Liver (tissue), 10 donors: ENCODE measurements at places on chromosomes 3 and 15. TPM values are rescaled to one million over a fixed set of nuclear protein-coding genes. Genes with fewer than 3 reads are reported as not detected.

The TFRC gene
- polyA plus RNA-seq: 20.7 TPM

The PAQR5 gene
- polyA plus RNA-seq: 0.85 TPM

The ULK4 gene
- 1.7 TPM for polyA plus RNA-seq

The VPS8 gene
- 13.0 TPM for polyA plus RNA-seq

The B4GALT4 gene
- polyA plus RNA-seq: 10.0 TPM

The TM2D3 gene
- 44.1 TPM for polyA plus RNA-seq

The GOLGA6L7 gene
- polyA plus RNA-seq: not detected

The LRRC2 gene
- 1.9 TPM for polyA plus RNA-seq

The EOGT gene
- polyA plus RNA-seq: 2.6 TPM

The SPSB4 gene
- 0.57 TPM for polyA plus RNA-seq

The LSAMP gene
- 0.01 TPM for polyA plus RNA-seq

The TP63 gene
- 0.05 TPM for polyA plus RNA-seq

The TLR9 gene
- not detected for polyA plus RNA-seq

The BFSP2 gene
- polyA plus RNA-seq: 0.42 TPM

The ATP10A gene
- 0.22 TPM for polyA plus RNA-seq

The CHRD gene
- polyA plus RNA-seq: 9.2 TPM

The CXCR6 gene
- polyA plus RNA-seq: 1.2 TPM

The IMPDH2 gene
- polyA plus RNA-seq: 45.8 TPM

The PPP4R2 gene
- polyA plus RNA-seq: 34.5 TPM

- H3K4me1 ChIP-seq: no peaks in the 10 kb centered on the region
- H3K36me3 ChIP-seq: no peaks in the 10 kb centered on the region
- no peak overlapping the region for H3K27ac ChIP-seq
- no peaks in the 10 kb centered on the region for H3K27me3 ChIP-seq
- DNase-seq: no peak
- H3K4me3 ChIP-seq: no peak overlapping the region
Measured at GRCh38 chr3:71662568-71662967, 62.6 kb downstream of the EIF4E3 start.

- no peak for DNase-seq
- no peaks in the 10 kb centered on the region for H3K36me3 ChIP-seq
- no peaks in the 10 kb centered on the region for H3K4me1 ChIP-seq
- H3K27me3 ChIP-seq: no peaks in the 10 kb centered on the region
- H3K4me3 ChIP-seq: no peak overlapping the region
- no peak overlapping the region for H3K27ac ChIP-seq
Measured at GRCh38 chr15:95132774-95133173, 901.4 kb downstream of the MCTP2 start.

GRCh38 chr3:115099986-115100571 is 47.0 kb downstream of the ZBTB20 start:
- no peak for DNase-seq
- H3K4me3 ChIP-seq: peak overlapping the region; percentile 87
- H3K36me3 ChIP-seq: no peaks in the 10 kb centered on the region
- H3K4me1 ChIP-seq: peaks cover 22% of the 10 kb centered on the region
- H3K27ac ChIP-seq: peak overlapping the region; percentile 70

- H3K4me1 ChIP-seq: no peaks in the 10 kb centered on the region
- H3K27ac ChIP-seq: no peak overlapping the region
- H3K36me3 ChIP-seq: no peaks in the 10 kb centered on the region
- no peaks in the 10 kb centered on the region for H3K27me3 ChIP-seq
Measured at GRCh38 chr3:178419071-178419470, 117.2 kb upstream of the KCNMB2 start.

- H3K4me1 ChIP-seq: no peaks in the 10 kb centered on the region
- H3K4me3 ChIP-seq: no peak overlapping the region
- H3K36me3 ChIP-seq: peaks cover 17% of the 10 kb centered on the region
- no peaks in the 10 kb centered on the region for H3K27me3 ChIP-seq
- no peak for DNase-seq
Measured at GRCh38 chr15:42528970-42529369, 19.6 kb downstream of the LRRC57 start.

DNA sequence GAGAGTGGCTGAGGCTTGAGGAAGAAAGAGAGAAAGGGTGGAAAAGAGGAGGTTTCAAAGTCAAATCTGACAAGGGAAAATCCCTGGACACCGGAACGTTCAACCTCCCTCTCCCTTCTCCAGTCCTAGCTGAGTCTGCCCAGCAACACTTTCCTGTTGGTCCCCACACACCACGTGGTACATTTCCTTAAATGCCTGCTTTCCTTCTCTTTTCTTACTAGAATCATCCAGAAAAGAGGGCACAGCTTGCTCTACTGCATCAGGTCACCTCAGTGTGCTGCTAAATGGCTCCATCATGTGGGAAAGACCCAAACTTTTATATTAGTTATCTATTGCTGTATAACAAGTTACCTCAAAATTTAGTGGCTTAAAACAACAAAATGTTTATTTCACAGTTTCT is 181.2 kb downstream of the NECTIN3 start:
- no peaks in the 10 kb centered on the region for H3K27me3 ChIP-seq
- no peak for DNase-seq
- no peaks in the 10 kb centered on the region for H3K36me3 ChIP-seq
- H3K27ac ChIP-seq: no peak overlapping the region
- no peak overlapping the region for H3K4me3 ChIP-seq

DNA sequence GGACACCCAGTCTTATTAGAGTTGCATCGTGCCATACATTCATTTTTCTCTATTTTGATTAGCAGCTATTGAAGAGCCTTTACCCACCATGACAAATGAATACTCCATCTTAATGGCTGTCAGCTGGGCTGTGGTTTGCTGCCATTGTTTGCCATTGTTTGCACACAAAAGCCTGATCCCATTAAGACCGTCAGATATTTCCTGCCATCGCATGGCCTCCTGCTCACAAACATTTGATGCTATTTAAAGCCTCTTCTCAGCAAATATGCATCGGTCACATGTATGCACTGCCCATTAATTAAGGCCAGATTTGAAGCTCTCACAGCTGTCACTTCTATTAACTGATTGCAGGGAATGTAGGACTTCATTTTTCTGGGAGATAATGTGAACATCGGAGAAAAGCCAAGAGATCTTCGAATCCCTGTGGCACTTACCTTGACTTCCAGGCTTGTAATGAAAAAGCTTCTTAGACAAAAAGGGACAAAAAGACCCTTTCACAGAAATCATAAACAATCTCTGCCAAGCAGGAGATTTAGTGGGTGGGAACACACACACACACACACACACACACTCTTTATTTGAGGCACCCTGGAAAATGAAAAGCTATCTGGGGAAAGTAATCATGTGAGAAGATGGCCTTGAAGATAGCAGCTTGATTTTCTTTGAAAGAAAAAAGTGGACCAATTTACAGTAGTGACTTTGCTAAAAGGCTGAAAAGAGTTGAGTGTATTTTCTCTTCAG is 175.4 kb upstream of the NR2E3 start:
- H3K4me3 ChIP-seq: no peak overlapping the region
- H3K4me1 ChIP-seq: no peaks in the 10 kb centered on the region
- no peak for DNase-seq
- no peaks in the 10 kb centered on the region for H3K27me3 ChIP-seq
- H3K36me3 ChIP-seq: no peaks in the 10 kb centered on the region

DNA sequence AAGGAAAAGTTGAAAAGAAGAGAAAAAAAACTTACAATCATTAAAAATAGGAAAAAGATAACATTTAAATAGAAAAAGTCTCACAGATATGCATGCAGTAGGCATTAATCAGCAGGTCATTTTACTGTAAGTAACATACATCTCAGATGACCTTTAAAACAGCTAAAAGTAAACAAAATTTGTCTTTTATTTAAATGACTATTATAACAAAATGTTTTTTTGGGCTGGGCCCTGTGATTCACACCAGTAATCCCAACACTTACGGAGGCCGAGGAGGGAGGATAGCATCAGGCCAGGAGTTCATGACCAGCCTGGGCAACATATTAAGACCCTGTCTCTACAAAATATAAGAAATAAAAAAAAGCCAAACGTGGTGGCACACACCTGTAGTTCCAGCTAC is 14.7 kb downstream of the IQGAP1 start:
- H3K27ac ChIP-seq: no peak overlapping the region
- no peaks in the 10 kb centered on the region for H3K36me3 ChIP-seq
- H3K27me3 ChIP-seq: no peaks in the 10 kb centered on the region
- DNase-seq: no peak

- H3K27ac ChIP-seq: no peak overlapping the region
- no peak overlapping the region for H3K4me3 ChIP-seq
- H3K4me1 ChIP-seq: no peaks in the 10 kb centered on the region
- H3K27me3 ChIP-seq: no peaks in the 10 kb centered on the region
- DNase-seq: no peak
Measured at GRCh38 chr3:177561769-177562392, 364.6 kb upstream of the TBL1XR1 start.

GRCh38 chr3:157156837-157157635 is 2.9 kb downstream of the CCNL1 start:
- peaks cover 42% of the 10 kb centered on the region for H3K36me3 ChIP-seq
- no peak for DNase-seq
- peaks cover 38% of the 10 kb centered on the region for H3K4me1 ChIP-seq
- H3K27me3 ChIP-seq: no peaks in the 10 kb centered on the region
- peak overlapping the region; percentile 98 for H3K27ac ChIP-seq
- no peak overlapping the region for H3K4me3 ChIP-seq

GRCh38 chr15:69562116-69562515 is 109.5 kb downstream of the RPLP1 start:
- DNase-seq: no peak
- no peaks in the 10 kb centered on the region for H3K36me3 ChIP-seq

- H3K27ac ChIP-seq: no peak overlapping the region
- DNase-seq: no peak
- no peaks in the 10 kb centered on the region for H3K4me1 ChIP-seq
- H3K4me3 ChIP-seq: no peak overlapping the region
- no peaks in the 10 kb centered on the region for H3K27me3 ChIP-seq
Measured at GRCh38 chr3:30221619-30222018, 384.8 kb upstream of the TGFBR2 start.

DNA sequence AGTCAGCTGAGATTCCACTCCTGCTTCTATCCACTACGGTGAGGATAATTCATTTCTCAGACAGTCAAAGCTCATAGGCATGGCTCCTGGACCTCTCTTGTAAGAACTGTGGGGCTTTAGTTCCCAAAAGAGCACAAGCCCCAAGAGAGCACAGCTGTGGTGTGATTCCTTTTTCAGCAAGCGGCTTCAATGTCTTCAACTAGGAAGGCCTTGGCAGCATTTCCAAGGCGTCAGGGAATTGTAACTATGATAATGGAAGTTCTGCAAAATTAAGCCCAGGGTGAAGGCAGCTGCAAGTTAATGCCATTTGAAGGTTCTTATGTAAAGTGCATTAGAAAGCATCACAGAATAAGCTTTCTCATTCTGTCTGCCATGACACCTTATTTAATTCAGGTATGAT is 657.1 kb downstream of the GRM7 start:
- H3K27me3 ChIP-seq: no peaks in the 10 kb centered on the region
- H3K4me1 ChIP-seq: peaks cover 2% of the 10 kb centered on the region
- no peaks in the 10 kb centered on the region for H3K36me3 ChIP-seq
- no peak overlapping the region for H3K27ac ChIP-seq

DNA sequence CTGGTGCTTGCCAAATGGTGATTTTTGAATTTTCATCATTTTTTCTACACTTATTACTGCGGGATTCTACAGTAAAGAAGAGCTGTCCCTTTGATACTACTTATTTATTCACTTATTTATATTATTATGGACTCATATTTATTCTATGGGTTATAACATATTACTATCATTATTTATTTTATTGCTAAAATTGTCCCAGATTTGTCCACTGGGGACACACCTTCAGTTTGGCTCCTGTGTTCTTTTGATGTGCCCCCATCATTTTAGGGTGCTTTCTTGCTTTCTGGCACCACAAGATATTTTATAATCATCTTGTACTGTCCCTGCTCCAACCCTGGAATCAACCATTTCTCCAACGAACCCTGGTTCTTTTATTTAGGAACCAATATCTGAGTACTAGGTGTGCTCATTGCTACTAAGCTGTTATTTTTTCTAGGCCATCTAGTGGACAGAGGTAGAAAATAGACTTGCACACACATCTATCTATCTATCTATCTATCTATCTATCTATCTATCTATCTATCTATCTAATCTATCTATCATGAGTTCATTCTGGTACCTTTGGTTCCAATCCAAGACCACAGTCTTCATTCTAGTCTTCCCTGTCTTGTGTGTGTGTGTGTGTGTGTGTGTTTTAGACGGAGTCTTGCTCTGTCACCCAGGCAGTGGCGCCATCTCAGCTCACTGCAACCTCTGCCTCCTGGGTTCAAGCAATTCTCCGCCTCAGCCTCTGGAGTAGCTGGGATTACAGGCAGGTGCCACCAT is 16.0 kb downstream of the SLC22A14 start:
- no peaks in the 10 kb centered on the region for H3K4me1 ChIP-seq
- H3K27ac ChIP-seq: no peak overlapping the region
- DNase-seq: no peak

- no peaks in the 10 kb centered on the region for H3K27me3 ChIP-seq
- no peaks in the 10 kb centered on the region for H3K36me3 ChIP-seq
- DNase-seq: no peak
- H3K4me1 ChIP-seq: no peaks in the 10 kb centered on the region
- H3K27ac ChIP-seq: no peak overlapping the region
- H3K4me3 ChIP-seq: no peak overlapping the region
Measured at GRCh38 chr3:141108039-141108438, 56.9 kb downstream of the SPSB4 start.

GRCh38 chr3:31405515-31405914 is 127.2 kb upstream of the STT3B start:
- H3K4me1 ChIP-seq: no peaks in the 10 kb centered on the region
- no peak overlapping the region for H3K4me3 ChIP-seq
- H3K36me3 ChIP-seq: no peaks in the 10 kb centered on the region
- no peak for DNase-seq

- no peaks in the 10 kb centered on the region for H3K27me3 ChIP-seq
- H3K27ac ChIP-seq: no peak overlapping the region
- peaks cover 7% of the 10 kb centered on the region for H3K4me1 ChIP-seq
Measured at GRCh38 chr3:49955636-49956035, 15.7 kb downstream of the RBM6 start.

DNA sequence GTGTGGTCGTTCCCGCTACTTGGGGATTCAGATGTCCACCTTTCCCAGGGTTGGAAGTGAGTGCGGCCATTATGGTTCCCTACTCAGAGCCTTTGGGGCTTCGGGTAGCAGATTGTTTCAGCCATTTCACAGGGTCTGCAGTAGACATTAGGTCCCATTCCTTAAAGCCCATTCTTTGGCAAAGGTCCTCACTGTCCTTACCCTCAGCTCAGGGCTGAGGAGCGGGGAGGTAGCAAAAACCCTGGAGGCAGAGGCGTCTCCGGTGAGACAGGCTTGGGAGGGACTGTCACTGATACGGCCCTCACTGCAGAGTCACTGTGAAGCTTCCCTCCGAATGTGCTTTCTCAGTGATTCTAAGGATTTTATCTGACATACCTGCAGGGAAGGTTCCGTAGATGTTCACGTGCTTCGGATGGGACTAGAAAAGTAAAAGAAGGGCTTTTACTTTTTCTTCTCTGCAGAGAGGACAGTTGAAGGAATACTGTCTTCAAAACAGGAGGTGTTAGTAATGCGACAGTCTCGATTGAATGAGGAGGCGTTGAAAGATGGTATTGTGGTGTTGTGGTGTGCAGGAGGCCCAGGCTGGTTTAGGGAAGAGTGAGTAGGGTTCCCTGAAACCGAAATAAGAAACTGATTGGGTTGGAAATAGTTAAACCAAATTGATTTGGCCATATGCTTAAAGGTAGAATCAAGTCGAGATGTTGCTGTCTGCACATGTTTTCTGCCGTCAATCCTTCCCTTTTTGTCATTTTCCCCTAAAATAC is 630 bp downstream of the ATP6V1A start:
- peak overlapping the region; percentile 91 for H3K4me3 ChIP-seq
- peak; percentile 65 for DNase-seq
- H3K36me3 ChIP-seq: no peaks in the 10 kb centered on the region
- H3K27ac ChIP-seq: peak overlapping the region; percentile 98
- no peaks in the 10 kb centered on the region for H3K27me3 ChIP-seq
